ENCODE measurements at places on chromosomes 2 and 18.

DNA sequence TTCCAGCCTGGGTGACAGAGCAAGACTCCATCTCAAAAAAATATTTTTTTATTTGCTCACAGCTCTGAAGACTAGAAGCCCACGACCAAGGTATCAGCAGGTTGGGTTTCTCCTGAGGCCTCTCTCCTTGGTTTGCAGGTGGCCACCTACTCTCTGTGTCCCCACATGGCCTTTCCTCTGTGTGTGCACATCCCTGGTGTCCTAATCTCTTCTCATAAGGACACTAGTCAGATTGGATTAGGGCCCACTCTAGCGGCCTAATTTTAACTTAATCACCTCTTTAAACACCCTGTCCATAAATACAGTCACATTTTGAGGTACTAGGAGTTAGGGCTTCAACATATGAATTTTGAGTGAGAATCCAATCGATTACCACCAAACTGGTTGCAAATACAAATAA lies 2.0 kb upstream of the RAB3GAP1 start:
- no peak for DNase-seq

GRCh38 chr2:199216253-199216652 lies 241.5 kb downstream of the SATB2 start:
- no peak for DNase-seq

GRCh38 chr2:54176577-54176976 lies 61.2 kb downstream of the ACYP2 start:
- no peak for DNase-seq

GRCh38 chr2:1967242-1968208 lies 223.2 kb upstream of the PXDN start:
- no peak for DNase-seq

GRCh38 chr2:84925336-84925723 lies 19.9 kb downstream of the TMSB10 start:
- DNase-seq = no peak

DNA sequence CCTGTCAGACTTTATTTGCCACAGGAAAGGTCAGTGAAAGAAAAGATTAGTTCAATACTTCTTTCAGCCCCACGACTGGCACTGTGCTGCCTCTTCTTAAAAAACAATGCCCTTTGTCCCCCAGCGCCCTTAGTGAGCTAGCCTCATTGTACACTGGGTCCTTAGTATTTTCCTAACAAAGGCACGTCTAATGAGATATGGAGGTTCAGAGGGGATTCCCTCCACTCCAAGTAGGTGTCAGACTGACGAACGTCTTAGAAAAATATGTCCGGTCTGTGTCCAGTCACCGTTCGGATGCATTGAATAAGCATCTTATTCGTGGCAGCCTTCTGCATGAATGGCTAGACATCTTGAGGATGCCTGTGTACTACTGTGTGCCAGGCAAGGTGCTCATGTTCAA lies 1.1 kb downstream of the FECH start:
- no peak for DNase-seq

DNA sequence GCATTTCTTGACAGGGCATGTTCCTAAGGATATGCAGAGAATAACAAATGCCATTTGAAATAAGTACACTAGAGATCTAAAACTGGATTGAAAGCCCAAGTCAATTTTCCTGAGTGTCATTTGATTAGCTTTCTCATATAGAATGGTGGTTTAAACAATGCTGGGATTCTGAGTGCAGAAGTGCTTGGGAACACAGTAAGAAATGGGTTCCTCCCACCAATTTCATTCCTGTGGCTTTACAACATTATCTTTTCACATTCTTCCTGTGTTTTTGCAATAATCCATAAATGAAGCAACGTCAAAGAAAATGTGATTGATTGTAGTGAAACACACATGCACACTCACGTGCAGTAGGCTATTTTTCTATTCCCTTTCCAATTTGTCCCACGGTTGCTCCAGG lies 1858.4 kb upstream of the PIK3C3 start:
- no peak for DNase-seq

GRCh38 chr18:9696112-9696511 lies 12.0 kb upstream of the RAB31 start:
- no peak for DNase-seq

GRCh38 chr18:76410660-76411417 lies 84.2 kb downstream of the ZNF516 start:
- no peak for DNase-seq

- DNase-seq = no peak
These were observed 38.1 kb downstream of the PLEK start for GRCh38 chr2:68403199-68403644.
